ENCODE measurements at places on chromosomes 11 and 22.

DNA sequence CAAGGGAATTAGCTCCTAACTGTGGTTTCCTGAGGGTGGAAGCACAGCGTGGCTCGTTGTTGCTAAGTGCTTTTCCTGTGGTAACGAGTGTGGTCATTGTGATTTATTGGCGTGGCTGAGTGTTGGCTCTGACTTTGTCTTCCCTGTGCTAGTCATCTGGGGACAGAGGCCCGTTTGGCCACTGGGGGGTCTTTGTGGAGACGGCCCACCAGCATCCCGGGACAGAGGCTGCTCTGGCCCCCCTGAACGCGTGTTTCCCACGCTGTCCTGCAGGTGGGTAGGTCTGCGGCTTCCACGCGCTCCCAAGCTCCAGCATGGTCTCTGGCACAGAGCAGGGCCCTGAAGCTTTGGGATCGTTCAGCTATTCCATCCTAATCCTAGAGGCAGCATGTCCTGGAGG, 1040.0 kb downstream of the TBC1D22A start:
- DNase-seq: no peak

- no peak for DNase-seq
These were observed 19.9 kb downstream of the SYN3 start for GRCh38 chr22:33038131-33038772.

- no peak for DNase-seq
These were observed 795 bp upstream of the MSANTD4 start for GRCh38 chr11:106022795-106023275.

GRCh38 chr22:44396727-44397722, 84.3 kb upstream of the SHISAL1 start:
- DNase-seq: no peak

- no peak for DNase-seq
These were observed 1102.8 kb downstream of the BRD1 start for GRCh38 chr22:48724899-48725298.

DNA sequence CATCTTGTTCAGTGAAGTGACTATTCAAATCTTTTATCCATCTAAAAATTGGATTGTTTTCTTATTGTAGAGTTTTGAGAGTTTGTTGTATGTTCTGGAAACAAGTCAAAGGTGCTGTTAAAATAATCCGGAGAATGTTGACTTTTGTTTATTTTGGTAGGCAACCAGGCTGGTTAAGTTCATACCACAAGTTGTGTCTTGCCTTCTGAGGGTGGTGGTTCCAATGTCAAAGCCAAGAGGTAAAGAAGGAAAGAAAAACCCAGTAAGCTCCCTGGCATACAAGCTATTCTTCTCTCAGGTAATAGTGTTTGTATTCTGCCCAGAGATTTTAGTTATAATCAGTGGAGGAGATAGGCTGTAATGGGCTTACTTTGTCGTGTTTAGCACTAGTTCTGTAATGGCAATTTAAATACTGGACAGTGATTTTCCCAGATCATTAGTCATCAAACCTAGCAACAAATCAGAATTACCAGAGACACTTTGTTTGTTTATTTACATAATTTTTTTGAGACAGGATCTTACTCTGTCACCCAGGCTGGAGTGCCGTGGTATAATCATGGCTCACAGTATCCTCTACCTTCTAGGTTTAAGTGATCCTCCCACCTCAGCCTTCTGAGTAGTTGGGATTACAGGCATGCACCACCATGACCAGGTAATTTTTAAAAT, 15.1 kb upstream of the CSRP3 start:
- no peak for DNase-seq

DNA sequence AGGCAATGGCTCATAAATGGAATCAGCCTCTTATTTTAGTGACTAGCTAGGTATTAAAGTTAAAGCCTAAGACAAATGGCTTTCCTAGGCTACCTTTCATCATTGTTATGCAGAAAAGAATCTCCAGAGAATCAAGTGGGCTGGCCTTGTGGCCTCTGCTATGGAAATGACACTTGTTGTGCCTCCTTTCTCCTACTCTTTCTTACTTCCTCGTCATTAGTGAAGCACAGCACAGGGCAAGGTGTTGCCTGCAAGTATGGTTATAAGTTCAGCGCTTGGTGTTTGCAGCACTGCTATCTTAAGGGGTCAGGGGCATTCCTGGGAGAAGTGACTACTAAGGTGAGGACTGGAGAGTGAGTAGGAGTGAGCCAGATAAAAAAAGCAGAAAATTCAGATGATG, 45.4 kb upstream of the GLYATL1 start:
- DNase-seq: no peak

- no peak for DNase-seq
These were observed 1.1 kb downstream of the OVOL1 start for GRCh38 chr11:65787649-65788622.

DNA sequence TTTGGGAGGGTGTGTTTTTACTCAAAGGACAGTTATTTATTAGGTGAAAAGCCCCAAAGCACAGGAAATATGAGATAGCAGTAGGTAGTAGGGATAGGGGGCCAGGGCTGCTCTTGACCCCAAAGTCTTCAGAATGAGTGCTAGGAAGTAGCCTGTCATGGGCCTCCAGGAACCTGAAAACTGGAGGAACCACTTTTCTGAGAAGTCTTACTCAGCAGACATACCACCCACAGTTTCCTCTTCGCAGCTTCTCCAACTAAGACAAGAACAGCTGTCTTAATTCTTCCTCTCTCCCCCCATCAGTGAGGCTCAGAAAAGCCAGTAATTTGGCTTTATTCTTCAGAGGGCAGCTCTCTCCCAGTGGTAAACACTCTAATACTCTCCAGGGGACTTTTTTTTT, 84.0 kb upstream of the CTSC start:
- peak; percentile 33 for DNase-seq

GRCh38 chr22:47564651-47565434, 802.4 kb downstream of the TBC1D22A start:
- no peak for DNase-seq

- no peak for DNase-seq
These were observed 6.5 kb upstream of the CYB5R3 start for GRCh38 chr22:42655693-42656092.

DNA sequence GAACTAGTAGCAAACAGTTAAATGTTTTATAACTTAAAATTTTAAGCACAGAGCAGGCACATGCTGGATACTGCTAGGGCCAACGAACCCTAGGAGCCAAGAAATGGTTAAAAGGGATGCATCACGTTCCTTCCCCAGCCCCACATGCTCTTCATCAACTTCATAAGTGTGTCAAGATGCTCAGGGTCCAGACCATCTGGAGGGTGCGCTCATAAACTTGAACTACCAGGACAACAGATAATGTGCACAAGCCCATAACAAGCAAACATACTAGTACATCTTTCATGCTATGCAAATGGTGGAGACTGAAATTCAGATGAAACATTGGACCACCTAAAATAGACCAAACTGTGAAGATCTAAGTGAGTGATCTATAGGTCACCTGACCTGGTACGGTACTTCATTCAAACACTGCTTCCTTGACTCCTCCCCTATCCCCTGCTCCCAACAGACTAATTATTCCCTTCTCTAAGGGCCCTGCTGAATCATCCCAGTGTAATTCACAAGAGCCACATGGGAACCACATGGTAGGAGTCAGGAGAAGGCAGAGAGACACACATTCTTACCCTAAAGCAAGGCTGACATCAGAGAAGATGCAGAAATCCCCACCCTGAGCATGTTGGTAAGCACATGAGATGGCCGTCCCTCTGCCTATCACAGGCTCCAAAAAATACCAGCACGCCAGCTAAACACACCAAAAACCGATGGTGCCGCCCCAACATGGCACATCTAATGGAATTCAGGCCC, 83.9 kb downstream of the ETS1 start:
- peak; percentile 45 for DNase-seq

DNA sequence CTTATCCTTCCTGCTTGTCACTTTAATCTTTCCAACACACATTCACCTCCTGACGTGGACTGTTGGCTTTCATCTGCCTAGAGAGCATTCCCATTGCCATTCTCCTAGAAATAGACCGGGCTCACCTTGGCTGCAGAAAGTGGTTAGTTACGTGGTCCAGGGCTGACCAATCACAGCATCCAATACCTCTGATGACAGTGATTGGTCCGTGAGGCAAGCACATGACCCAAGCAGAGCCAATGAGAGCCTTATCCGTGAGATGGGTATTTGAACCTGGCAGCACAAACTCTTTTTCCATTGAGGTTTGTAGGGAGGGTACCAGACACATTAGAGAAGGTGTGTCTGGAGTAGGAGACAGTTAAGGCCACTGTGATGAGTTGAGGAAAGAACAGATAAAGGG, 85.8 kb downstream of the MIAT start:
- DNase-seq: no peak

DNA sequence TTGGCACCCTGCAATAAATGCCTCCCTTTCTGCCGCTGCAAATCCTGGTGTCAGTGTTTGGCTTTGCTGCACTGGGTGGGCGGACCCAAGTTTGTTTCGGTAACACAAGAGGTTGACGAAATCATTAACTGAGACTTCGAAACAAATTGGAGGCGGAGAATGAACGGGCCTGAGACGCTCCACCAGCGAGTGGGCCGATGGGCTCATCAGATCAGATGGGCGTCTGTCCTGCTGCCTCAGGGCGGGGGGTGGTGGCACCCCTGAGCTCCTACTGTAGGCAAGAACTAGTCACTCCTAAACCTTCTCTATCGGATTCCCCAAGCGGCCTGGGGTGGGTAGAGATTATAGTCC, 918 bp upstream of the CAPN5 start:
- peak; percentile 32 for DNase-seq

GRCh38 chr11:100777103-100777502, 90.0 kb downstream of the ARHGAP42 start:
- no peak for DNase-seq

GRCh38 chr22:48589901-48590300, 1237.8 kb downstream of the BRD1 start:
- no peak for DNase-seq

DNA sequence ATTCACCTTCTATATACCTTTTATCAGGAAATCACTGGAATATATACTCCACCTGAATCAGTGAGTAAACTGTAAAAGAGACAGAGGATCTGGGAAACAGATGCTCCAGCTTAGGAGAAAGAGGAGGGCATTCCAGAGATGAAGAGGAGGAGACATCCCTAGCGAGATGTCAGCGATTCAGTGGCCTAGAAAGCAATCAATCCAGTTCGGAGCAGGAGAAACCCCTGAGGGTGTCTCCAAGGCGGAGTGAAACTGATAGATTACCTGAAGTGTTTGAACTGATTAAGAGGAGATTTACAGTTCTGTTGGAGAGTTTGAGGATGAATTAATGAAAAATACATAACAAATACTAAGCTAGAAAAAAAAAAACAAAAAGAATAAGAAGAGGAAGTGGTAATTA, 24.5 kb upstream of the TNRC6B start:
- no peak for DNase-seq

DNA sequence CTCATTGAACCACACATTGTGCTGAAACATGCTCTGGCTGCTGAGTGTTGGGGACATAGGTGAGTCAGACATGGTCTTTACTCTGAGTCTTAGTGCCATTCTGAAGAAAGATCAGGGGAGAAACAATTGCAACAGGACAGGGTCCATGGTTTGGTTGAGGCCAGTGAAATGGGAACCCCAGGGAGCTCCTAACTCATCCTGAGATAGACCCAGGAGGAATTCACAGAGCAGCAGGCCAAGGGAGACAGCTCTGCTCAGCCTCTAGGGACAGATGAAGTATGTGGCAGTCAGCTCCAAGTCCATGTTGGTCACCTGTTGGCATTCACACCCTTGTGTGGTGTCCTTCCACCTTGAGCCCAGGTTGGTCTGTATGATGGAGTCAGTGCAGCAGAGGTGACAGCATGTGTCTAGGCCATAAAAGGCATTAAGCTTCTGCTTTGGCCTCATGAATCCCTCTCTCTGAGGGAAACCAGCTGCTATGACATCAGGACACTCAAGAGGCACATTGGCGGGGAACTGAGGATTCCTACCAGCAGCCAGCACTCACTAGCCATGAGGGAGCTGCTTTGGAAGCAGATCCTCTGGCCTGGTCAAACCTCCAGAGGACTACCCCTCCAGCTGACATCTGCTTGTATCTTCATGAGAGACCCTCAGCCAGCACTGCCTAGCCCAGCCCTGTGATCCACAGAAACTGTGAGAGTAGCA, 50.3 kb upstream of the MYEOV start:
- no peak for DNase-seq

DNA sequence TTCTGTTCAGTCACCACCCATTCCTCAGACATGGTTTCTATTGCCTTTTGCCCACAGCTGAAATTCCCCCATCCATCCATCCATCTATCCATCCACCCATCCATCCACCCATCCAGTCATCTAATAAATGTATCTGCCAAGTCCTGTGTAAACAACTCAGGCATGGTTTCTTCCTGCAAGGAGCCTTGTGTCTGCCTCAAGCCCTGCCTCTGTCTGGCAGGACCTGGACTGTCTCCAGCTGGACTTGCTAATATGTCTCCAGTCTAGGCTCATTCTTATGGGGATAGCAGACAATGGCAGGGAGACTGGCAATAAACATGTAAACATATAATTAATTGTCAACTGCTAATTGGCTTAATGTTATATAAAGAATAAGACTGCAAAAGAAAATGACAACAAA, 64.7 kb upstream of the AMPD3 start:
- no peak for DNase-seq

- DNase-seq: no peak
These were observed 2.6 kb downstream of the SAMM50 start for GRCh38 chr22:43957871-43958270.

DNA sequence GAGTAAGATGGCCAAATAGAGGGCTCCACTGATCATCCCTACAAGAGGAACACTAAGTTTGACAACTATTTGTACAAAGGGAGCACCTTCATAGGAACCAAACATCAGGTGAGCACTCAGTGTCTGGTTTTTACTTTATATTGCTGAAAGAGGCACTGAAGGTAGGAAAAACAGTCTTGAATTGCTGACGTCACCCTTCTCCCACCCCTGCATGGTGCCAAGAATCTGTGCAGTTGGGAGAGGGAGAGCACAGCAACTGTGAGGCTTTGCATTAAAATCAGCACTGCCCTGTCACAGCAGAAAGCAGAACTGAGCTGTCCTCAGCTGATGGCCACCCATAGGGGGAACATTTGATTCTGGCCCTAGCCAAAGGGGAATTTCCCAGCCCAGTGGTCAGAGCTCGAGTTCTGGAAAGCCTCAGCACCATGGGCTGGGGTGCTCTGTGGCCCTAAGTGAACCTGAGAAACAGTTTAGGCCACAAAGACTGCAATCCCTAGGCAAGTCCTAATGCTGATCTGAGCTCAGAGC, 37.9 kb downstream of the PIWIL3 start:
- no peak for DNase-seq

DNA sequence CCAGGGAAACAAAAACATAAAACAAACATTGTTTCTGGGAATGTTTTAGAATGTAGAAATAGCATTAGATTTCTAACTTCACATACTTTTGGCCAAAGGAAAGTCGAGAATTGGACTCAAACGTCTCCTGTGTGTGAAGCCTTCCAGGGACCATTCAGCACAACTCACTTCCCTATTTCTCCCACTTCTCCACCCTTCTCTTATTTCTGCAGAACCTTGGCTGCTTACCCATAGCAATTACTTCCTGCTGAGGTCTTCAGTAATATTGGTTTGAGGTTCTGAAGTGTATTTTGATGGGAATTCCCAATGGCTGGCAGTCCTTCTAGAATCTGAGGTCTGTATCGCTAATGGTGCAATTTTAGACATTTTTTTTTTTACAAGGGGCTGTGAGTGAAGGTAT, 158.3 kb upstream of the SNX19 start:
- DNase-seq: no peak

GRCh38 chr11:132821014-132821413, 711.3 kb downstream of the OPCML start:
- DNase-seq: no peak
